Stomach (tissue), 19 donors: ENCODE measurements at places on chromosomes 2 and 18.

DNA sequence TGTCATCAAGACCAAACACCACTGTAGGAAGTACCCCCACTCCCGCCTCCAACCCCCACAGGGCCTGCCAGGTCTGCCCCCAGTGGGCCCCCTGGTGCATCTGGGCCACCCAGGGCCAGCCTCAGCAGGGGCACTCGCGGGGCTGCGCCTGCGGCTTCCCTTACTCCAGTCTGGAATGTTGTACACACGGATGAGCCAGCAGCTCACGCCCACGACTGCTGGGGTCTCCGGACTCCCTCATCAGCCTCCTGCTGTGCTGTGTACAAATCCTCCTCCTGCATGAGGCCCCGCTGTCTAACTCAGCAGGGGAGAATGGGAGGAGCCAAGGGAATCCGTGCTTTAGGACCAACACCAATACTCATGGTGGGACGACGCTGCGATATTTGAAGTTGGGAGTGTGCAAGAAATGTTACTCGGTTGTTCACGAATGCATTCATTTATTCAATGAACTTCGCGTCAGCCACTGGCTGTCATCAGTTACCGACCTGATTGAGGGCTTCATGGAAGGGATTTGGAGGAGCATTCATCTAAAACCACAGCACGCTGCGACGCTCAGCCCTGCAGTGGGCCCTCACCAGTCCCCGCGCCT, 654 bp upstream of the ASB1 start:
- H3K27ac ChIP-seq, result peak overlapping the region; percentile 91
- peaks cover 42% of the 10 kb centered on the region for H3K4me1 ChIP-seq
- peak; percentile 25 for DNase-seq
- H3K4me3 ChIP-seq, result peak overlapping the region; percentile 94

DNA sequence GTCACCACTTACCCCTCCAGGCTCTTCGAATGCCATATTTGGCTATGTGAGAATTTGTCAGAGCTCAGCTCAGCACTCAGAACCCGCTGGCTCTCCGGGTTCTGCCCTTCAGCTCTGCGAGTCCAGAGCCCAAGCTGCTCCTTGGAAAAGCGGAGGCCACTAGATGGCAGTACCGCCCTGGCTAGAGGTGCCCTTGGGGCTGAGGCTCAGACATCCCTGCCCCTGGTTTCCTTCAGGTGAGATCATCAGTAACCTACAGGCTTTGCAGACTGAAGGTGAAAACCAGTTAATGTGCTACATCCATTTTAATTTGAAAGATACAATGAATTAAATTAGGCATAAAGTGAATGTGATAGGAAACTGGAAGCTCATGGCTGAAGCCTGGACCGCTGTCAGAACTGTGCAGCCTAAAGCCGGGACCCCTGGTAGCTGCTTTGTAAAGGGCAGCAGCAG, 285.6 kb downstream of the AGAP1 start:
- H3K4me3 ChIP-seq, result no peak overlapping the region
- H3K36me3 ChIP-seq, result peaks cover 28% of the 10 kb centered on the region
- H3K4me1 ChIP-seq, result no peaks in the 10 kb centered on the region
- H3K27me3 ChIP-seq, result no peaks in the 10 kb centered on the region
- no peak overlapping the region for H3K27ac ChIP-seq
- DNase-seq, result peak; percentile 91

DNA sequence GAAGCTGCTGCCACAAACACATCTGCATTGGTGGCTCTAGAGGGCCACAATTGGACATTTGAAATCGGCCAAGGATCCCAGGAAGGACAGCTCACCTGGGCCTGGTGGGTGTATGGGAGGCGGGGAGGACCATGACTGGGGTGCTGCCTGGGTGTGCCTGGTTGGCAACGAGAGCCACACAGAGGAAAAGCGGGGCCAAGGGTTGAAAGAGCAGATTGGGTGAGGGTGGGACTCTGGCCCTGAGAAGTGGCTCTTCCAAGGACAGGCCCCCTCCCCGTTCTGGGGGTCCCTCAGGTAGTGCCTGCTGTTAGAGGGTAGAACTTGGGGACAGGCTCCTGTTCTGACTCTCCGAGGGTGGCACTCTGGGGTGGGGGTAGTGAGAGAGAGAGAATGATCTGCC, 102.9 kb downstream of the CLIP4 start:
- H3K36me3 ChIP-seq, result no peaks in the 10 kb centered on the region
- no peak overlapping the region for H3K4me3 ChIP-seq
- peak; percentile 10 for DNase-seq
- H3K4me1 ChIP-seq, result no peaks in the 10 kb centered on the region
- no peak overlapping the region for H3K27ac ChIP-seq
- H3K27me3 ChIP-seq, result no peaks in the 10 kb centered on the region

- DNase-seq, result peak; percentile 54
- no peaks in the 10 kb centered on the region for H3K36me3 ChIP-seq
- no peak overlapping the region for H3K27ac ChIP-seq
- H3K27me3 ChIP-seq, result no peaks in the 10 kb centered on the region
- H3K4me1 ChIP-seq, result peaks cover 5% of the 10 kb centered on the region
Observed at GRCh38 chr2:129780316-129781270, 198.9 kb upstream of the RAB6C start.

DNA sequence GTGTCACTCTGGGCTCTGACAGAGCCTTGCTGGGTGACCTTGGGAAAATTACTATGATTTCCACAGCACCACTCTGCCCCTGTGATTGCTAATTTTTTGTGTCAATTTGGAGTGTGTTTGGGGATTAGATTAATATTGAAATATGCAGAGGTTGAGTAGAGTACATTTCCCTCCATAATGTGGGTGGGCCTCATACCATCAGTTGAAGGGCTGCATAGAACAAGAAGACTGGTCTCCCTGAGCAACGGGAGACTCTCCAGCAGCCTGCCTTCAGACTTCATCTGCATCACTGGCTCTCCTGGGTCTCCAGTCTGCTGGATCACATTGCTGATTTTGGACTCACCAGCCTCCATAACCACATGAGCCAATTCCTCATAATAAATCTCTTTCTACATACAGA, 313.7 kb downstream of the TNS1 start:
- no peaks in the 10 kb centered on the region for H3K27me3 ChIP-seq
- H3K36me3 ChIP-seq, result no peaks in the 10 kb centered on the region
- DNase-seq, result no peak
- H3K27ac ChIP-seq, result peak overlapping the region; percentile 67
- peaks cover 7% of the 10 kb centered on the region for H3K4me1 ChIP-seq

DNA sequence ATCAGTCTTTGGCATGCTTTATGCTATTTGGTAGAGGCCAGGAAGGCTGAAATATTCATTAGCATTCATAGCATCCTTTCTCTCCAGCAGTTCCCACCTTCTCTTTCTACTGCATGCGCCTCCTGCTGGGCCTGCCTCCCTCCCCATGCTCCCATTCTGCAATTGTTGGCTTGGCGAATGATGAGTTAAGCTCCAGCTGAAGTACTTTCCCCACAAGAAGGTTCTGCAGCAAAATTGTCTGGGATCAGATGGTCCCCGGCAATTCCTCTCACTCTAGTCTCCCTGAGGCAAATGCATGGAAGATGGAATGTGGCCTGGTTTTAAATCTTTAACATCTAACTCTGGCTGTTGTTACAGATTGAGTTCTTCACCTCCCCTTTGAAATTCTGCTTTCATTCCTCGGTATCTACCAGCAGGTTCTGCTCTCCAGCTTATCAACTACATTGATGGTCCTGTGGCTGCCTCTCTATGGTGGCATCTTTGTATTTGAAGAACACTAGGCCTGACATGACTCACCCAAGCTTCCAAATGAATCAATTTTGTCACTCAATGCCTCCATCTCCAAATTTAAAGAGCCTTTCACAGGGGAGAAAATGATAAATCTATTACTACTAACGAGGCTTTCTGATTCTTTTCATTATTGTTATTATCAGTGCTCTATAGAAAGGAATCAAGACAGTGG, 55.9 kb downstream of the KCTD18 start:
- no peak overlapping the region for H3K27ac ChIP-seq
- H3K4me1 ChIP-seq, result no peaks in the 10 kb centered on the region
- no peak for DNase-seq
- no peaks in the 10 kb centered on the region for H3K27me3 ChIP-seq
- H3K36me3 ChIP-seq, result peaks cover 29% of the 10 kb centered on the region

DNA sequence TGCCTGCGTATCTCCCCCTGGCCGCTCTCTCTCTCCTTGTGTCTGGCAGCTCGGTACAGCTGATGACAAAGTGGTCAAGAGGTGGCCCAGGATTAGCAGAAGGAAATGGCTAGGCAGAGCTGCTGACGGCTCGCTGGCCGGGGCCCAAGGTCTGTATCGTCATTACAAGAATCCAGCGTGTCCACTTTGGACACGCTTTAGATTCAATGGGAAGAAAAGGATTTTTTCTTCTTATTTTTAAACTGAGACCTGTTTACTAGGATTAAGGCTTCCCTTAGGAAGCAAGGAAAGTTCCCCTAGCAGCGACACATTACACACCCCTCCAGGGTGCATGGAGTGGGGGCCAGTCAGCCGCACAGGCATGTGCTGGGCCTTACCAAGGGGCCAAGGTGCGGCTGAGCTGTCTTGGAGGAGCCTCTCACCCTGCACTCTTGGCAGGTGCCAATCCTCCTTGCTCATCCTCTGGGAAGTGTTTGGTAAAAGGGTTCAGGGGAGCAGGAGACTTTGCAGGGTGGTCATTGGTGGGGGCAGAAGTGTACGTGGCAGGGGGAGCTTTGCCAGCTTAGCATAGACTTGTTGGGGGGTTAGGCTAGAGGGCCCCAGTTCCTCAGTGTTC, 76.8 kb downstream of the POLR1A start:
- H3K4me3 ChIP-seq, result no peak overlapping the region
- H3K27ac ChIP-seq, result no peak overlapping the region
- no peaks in the 10 kb centered on the region for H3K27me3 ChIP-seq
- H3K4me1 ChIP-seq, result no peaks in the 10 kb centered on the region
- no peak for DNase-seq
- H3K36me3 ChIP-seq, result peaks cover 100% of the 10 kb centered on the region

- no peaks in the 10 kb centered on the region for H3K4me1 ChIP-seq
- DNase-seq, result no peak
- H3K4me3 ChIP-seq, result no peak overlapping the region
- no peaks in the 10 kb centered on the region for H3K27me3 ChIP-seq
- no peak overlapping the region for H3K27ac ChIP-seq
Observed at GRCh38 chr2:110904116-110904778, 171.9 kb downstream of the ACOXL start.

GRCh38 chr2:101340141-101340551, 31.6 kb upstream of the RNF149 start:
- DNase-seq, result no peak
- no peak overlapping the region for H3K4me3 ChIP-seq
- no peak overlapping the region for H3K27ac ChIP-seq
- no peaks in the 10 kb centered on the region for H3K4me1 ChIP-seq
- no peaks in the 10 kb centered on the region for H3K36me3 ChIP-seq
- no peaks in the 10 kb centered on the region for H3K27me3 ChIP-seq

GRCh38 chr2:209556354-209556961, 132.6 kb downstream of the MAP2 start:
- no peaks in the 10 kb centered on the region for H3K27me3 ChIP-seq
- H3K4me1 ChIP-seq, result no peaks in the 10 kb centered on the region
- no peak overlapping the region for H3K27ac ChIP-seq
- H3K36me3 ChIP-seq, result no peaks in the 10 kb centered on the region

- H3K27me3 ChIP-seq, result no peaks in the 10 kb centered on the region
- peak; percentile 78 for DNase-seq
- H3K4me3 ChIP-seq, result peak overlapping the region; percentile 85
- no peaks in the 10 kb centered on the region for H3K36me3 ChIP-seq
- H3K4me1 ChIP-seq, result peaks cover 41% of the 10 kb centered on the region
Observed at GRCh38 chr2:73112026-73112912, 479 bp downstream of the RAB11FIP5 start.

DNA sequence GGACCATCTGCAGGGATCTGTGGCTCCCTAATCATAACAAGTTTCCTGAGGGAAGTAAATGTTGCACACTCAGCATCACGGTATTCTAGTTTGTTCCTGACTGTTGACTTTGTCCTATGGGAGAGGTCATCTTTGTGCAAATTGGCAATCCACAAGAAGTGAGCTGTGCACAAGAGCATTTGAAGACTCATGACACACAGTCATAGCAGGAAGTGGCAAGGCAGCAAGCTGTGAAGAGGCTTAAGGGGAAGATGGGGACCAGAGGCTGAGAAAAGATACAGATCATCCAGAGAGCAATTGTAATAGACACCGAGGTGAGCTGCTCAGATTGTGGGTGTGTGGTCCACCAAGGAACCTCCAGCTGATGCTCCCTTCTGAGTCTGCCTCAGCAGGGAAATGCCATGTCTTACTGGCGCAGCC, 2.7 kb downstream of the TNP1 start:
- peaks cover 13% of the 10 kb centered on the region for H3K4me1 ChIP-seq
- no peaks in the 10 kb centered on the region for H3K27me3 ChIP-seq
- H3K27ac ChIP-seq, result no peak overlapping the region
- DNase-seq, result peak; percentile 50

- H3K36me3 ChIP-seq, result no peaks in the 10 kb centered on the region
- H3K4me1 ChIP-seq, result no peaks in the 10 kb centered on the region
- DNase-seq, result peak; percentile 17
- H3K27ac ChIP-seq, result no peak overlapping the region
- no peak overlapping the region for H3K4me3 ChIP-seq
Observed at GRCh38 chr2:224894356-224894755, 147.9 kb downstream of the DOCK10 start.

DNA sequence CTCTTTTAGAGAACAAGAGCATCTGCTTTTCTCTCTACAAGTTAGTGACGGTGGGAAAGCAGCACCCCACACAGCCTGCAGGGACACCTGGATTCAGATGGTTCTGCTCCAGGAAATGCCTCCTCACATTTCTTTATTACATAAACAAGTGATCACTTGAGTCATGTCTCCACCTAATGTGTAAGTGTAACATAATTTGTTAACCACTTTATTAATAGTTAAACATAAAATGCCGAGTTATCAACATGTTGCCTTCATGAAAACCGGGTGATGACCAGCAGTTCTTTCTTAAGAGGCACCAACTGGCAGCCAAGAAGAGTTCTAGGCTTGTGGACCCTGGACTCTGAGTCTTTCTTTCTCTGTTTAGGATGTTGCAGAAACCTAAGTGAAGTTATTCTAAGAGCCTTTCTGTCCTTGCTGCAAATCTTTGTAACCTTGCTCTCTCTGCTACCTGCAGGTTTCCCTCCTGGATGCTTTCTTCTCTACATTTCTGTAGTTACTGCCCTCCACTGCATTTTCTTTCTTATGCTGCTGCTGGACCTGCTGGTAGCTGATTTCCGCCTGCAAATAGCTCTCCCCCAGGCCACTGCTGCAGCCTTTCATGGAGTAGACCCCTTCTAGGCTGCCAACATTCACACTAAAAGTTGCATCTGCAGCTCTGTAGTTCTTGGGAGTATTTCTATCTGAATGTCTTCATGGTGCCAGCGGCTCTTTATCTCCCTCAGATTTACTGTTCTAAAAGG, 24.3 kb downstream of the UPP2 start:
- no peaks in the 10 kb centered on the region for H3K36me3 ChIP-seq
- peaks cover 24% of the 10 kb centered on the region for H3K4me1 ChIP-seq
- no peak overlapping the region for H3K27ac ChIP-seq
- H3K27me3 ChIP-seq, result no peaks in the 10 kb centered on the region

DNA sequence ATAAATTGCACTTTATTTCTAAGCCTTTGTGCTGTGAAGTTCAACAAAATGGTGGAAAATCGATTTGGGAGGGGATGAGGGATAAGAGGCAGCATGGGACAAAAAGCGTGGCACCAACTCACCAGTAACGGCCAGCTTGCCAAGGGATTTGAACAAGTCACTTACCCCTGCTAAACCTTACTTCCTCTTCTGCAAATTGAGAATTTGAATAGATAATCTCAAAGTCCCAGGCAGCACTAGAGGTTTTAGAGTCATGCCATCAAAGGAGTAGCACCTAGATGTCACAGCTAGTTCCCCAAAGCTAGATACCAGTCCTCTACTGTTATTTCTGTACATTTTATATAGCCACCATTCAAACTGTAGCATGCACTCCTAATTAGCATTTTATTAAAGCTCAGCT, 83.7 kb upstream of the VRK2 start:
- H3K27me3 ChIP-seq, result no peaks in the 10 kb centered on the region
- no peaks in the 10 kb centered on the region for H3K4me1 ChIP-seq
- no peak overlapping the region for H3K4me3 ChIP-seq
- no peaks in the 10 kb centered on the region for H3K36me3 ChIP-seq
- H3K27ac ChIP-seq, result no peak overlapping the region
- DNase-seq, result no peak
